Stimulated activated CD4-positive, alpha-beta T cell treated with anti-CD3 and anti-CD28 coated beads, Interleukin-4, amount 100 ng/mL, for 1 hour (primary cell): ENCODE measurements at places on chromosomes 16 and 17.

GRCh38 chr17:8955021-8955959 lies 10.2 kb downstream of the PIK3R5 start:
- no peak for DNase-seq

GRCh38 chr17:35041390-35041789 lies 22.1 kb downstream of the RFFL start:
- DNase-seq: no peak

GRCh38 chr17:71052971-71053370 lies 883.6 kb downstream of the KCNJ2 start:
- no peak for DNase-seq

GRCh38 chr16:56946767-56947603 lies 14.8 kb upstream of the CETP start:
- DNase-seq: peak; percentile 18

GRCh38 chr17:7834542-7834956 lies 532 bp downstream of the KDM6B start:
- DNase-seq: peak; percentile 46

- DNase-seq: no peak
Measured at GRCh38 chr16:57260294-57260929, 15.4 kb downstream of the ARL2BP start.

DNA sequence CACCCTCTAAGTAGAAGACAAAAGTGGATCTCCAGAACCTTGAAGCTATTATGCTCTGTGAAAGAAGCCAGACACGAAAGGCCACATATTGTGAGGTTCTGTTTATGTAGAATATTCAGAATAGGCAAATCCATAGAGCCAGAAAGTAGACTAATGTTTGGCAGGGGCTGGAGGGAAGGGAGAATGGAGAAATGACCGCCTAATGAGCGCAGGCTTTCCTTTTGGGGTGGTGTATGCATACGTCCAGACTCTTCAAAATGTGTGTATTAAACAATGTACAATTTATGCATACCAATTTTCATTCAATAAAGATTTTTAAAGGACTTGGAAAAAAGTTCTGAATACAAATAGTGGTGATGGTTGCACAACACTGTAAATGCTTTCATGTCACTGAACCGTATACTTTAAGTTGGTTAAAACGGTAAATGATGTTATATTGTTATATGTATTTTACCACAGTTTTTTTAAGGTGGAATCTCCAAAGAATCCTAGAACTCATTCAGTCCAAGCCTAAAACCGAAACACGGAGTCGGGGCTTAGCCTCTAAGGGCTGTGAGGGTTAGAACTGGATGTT lies 397.4 kb downstream of the SOX9 start:
- DNase-seq: no peak

DNA sequence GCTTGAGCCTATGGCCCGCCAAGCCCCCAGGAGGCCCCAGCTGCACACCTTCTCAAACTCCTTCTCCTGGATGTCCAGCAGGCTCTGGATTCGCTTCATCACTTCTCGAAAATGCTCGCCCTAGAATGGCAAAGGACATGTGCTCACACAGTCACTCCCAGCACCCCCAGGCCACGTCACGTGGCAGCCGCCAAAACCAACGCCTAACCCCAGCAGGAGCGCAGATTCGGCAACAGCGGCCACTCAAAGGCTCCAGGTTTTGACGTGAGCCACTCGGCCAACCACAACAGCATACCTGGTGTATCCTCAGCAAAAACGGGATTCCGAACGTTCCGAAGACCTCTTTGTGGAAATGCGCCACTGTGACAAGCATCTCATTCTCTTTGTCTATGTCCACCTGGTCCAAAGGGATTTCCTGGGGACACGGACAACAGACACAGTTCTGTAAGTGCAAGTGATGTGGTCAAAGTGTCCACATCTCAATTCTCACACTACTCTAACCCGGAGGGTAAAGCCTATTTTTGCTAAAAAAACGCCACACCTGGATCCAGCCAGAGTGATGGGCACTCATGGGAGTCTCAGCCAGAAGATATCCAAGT lies 12.7 kb downstream of the LITAFD start:
- DNase-seq: no peak

DNA sequence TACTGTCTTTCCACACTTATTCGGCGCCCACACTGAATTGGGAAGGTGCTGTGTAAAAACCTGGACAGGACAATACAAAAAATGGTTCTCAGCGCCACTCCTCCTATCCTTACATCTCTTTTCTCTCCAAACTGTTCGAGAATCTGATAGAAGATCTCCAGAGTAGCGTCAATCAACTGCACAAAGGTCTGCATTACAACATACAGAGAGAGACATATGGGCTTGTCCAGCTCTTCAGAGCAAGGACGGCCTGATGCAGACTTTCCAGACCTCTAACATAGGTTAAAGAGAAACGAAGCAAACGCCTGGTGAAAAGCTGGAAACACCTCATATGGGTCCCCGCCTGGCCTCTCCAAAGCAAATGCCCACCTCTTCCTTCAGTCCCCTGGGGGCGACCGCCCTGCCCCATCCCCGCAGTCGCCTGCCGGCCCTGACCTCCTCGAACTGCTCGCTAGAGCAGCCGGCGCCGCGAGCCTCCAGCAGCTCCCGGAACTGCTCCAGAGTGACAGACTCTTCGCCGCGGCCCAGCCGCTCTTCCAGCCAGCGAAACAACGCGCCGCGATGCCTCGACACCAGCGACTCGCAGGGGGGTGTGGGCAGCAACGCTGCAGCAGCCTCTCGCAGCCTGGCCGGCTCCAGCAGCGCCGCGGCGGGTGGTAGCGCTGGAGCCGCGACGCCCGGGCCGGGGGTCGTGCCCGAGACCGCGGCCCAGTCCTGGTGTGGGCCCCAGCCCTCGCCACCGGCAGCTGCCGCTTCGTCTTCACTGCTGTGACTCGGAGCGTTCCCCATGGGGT lies 526 bp downstream of the ZZEF1 start:
- DNase-seq: peak; percentile 39

GRCh38 chr16:20740901-20741521 lies 607 bp downstream of the THUMPD1 start:
- peak; percentile 92 for DNase-seq

- peak; percentile 81 for DNase-seq
Measured at GRCh38 chr17:81119223-81120148, 45.8 kb upstream of the PVALEF start.

- no peak for DNase-seq
Measured at GRCh38 chr17:72077326-72077960, 43.4 kb upstream of the SOX9 start.

- DNase-seq: no peak
Measured at GRCh38 chr17:49908782-49909714, 59.9 kb upstream of the DLX4 start.

GRCh38 chr16:67149276-67150046 lies 1.3 kb downstream of the B3GNT9 start:
- no peak for DNase-seq

GRCh38 chr17:62641951-62642350 lies 14.5 kb downstream of the MRC2 start:
- DNase-seq: no peak

DNA sequence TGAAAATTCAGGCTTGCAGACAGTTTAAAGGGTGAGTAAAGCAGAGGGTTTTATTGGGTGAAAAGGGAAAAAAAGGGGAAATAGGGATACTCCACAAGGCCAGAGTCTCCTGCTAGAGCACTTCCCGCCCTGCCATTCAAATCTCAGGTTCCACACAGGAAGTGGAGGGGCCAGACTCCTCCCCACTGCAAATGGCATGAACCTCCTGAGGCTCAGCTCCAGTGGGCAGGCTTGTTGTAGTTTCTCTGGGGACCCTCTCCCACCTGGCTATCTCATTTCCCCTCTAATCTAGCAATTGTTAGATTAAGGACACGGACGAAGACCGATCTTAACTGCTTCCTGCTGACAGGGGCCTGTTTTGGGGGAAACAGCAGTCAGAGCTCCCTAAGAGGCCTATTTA lies 43.4 kb downstream of the TAOK1 start:
- no peak for DNase-seq

GRCh38 chr17:81251709-81252301 lies 12.7 kb downstream of the NDUFAF8 start:
- no peak for DNase-seq

- DNase-seq: no peak
Measured at GRCh38 chr17:79239205-79239604, 164.6 kb downstream of the ENGASE start.

DNA sequence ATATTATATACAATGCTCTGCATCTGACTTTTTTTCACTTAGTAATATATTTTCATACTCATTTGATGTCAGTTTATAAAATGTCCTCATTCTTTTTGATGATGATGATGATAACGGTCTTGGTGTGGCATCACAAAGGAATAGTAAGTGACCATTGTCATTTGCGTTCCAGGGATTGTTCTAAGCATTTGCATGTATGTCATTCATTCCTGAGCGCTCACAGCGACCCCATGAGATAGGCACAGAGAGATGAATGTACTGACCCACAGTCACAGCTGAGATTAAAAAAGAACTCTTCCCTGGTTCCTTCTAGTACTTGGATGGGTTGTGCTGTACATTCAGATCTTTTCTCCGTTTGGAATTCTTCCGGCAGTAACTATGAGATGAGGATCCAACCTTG lies 21.2 kb upstream of the MSI2 start:
- no peak for DNase-seq

DNA sequence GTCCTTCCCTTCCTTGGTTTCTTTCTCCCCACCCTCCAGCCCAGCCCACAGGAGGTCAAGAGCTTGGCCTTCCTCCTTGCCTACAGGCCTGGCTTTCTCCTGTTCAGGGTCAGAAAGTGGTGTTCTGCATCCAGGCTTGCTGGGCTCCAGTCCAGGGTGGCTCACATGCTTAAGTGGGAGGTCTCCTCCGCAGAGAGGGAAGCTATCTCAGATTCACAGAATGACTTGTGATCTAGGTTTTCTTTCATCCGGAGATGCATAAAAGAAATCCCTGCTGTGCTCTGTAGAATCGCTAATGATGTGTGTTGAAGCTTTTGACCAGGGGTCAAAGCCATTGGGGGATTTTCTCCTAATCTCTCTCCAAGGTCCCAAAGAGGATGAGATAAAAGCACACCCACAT lies 382.3 kb upstream of the EEF2KMT start:
- no peak for DNase-seq

- no peak for DNase-seq
Measured at GRCh38 chr16:17939723-17940122, 396.8 kb downstream of the NPIPA8 start.

DNA sequence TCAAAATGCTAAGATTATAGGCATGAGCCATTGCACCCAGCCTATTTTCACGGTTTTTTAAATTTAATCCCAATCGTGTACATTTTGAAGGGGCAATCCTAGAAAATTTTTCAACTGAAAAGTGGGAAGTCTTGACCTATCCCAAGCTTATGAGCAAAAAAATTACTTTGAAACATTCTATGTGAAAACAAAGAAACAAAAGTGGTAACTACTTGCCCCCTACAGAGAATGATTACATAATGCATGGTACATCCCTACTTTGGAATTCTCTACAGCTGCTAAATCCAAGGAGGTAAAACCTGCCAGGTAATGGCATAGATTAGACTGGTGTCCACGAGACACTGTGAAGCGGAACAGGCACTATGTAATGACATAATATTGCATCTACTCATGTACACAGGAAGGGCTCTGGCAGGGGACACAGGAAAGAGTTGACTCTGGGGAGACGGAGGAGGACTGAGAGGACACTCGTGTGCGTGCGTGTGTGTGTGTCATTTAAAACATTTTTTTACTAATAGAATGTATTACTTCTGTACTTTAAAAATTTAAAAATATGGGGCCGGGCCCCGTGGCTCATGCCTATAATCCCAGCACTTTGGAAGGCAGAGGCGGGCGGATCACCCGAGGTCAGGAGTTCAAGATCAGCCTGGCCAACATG lies 15.7 kb downstream of the ASGR2 start:
- DNase-seq: no peak

- no peak for DNase-seq
Measured at GRCh38 chr16:88279998-88280397, 102.8 kb upstream of the ZNF469 start.

DNA sequence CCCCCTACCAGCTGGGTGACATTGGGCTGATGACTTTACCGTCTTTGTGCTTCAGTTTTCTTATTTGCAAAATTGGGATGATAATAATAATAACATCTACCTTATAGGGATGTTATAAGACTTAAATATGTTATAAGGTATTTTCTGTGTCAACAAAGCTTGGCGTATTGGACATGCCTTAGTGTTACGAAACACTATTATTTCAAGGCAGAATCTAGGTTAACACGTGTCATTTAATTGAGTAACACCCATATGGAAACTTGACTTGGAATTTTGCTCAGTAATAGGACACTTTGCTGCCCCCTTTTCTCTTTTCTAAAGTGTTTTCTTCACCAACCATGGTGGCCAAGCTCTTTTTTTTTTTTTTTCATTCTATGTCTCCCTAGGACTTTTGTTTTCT lies 294.2 kb upstream of the SALL1 start:
- DNase-seq: no peak

- DNase-seq: no peak
Measured at GRCh38 chr17:67095803-67096202, 51.4 kb downstream of the CACNG1 start.

DNA sequence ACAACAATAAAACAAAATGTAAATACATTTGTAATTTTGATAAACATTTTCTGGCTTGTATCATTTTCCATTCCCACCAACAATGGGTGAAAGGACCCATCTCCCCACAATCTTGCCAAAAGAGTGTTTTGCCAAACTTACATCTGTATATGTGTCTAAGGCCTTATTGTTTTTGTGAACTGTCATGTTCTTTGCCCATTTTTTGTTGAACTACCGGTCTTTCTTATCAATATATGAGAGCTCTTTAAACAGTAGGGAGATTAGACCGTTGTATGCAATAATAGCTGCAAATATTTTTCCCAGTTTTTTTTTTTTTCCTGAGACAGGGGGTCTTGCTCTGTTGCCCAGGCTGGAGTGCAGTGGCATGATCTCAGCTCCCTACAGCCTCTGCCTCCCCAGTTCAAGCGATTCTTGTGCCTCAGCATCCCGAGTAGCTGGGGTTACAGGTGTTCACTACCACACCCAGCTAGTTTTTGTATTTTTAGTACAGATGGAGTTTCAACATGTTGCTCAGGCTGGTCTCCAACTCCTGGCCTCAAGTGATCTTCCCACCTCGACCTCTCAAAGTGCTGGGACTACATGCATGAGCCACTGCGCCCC lies 9.6 kb upstream of the STX4 start:
- no peak for DNase-seq

GRCh38 chr17:48392857-48393256 lies 37.2 kb downstream of the SKAP1 start:
- DNase-seq: no peak

DNA sequence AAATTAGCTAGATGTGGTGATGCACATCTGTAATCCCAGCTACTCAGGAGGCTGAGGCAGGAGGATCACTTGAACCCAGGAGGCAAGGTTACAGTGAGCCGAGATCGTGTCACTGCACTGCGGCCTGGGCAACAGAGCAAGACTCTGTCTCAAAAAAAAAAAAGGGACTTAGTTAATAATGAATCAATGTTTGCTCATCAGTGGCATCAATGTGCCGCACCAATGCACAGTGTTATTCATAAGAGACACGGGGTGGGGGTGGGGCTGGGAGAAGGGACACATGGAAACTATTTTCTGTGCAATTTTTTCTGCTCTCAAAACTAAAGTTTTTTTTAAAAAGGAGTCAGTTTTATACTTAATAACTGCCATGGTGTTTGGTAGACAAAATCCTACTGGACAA lies 6.8 kb upstream of the ATP2C2 start:
- no peak for DNase-seq
